ENCODE measurements at places on chromosomes 2 and 18.

DNA sequence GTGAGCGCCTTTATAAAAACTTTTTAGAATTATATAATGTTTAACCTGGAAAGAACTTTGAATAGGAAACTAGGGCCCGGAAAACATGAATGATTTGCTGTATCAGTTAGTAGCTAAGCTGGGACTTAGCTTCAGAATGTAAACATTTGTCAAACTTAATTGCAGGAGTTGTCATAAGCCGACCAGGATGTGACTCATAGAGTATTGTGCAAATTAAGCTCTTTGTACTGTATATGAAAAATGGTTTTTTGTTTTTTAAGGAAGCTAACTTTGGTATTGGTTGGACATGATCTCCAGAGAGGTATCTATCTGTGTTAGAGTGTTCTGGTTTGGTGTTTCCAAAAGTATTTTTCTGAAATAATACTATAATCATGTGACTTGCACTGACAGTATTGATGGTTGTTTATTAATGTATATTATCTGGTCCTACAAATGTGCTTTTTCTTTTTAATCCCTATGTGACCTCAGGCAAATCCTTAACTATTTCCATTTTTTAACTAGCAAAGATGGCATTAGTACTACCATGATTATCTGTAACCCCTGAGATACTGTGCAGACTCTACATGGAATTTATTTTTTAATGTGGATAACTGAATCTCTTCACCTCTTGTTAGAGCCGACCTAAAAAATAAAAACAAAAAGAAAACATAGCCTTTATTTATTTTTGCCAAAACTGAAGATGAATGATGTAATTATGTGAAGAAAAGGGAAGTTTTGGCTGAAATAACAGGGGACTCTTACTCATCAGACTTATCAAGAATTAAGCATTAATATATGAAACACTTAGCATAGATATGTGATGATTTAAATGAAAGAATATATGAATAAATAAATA is 11.7 kb downstream of the YIPF4 start:
- DNase-seq: no peak

GRCh38 chr2:162385536-162385935 is 41.6 kb downstream of the GCA start:
- no peak for DNase-seq

GRCh38 chr18:6249788-6250187 is 164.9 kb downstream of the L3MBTL4 start:
- no peak for DNase-seq

DNA sequence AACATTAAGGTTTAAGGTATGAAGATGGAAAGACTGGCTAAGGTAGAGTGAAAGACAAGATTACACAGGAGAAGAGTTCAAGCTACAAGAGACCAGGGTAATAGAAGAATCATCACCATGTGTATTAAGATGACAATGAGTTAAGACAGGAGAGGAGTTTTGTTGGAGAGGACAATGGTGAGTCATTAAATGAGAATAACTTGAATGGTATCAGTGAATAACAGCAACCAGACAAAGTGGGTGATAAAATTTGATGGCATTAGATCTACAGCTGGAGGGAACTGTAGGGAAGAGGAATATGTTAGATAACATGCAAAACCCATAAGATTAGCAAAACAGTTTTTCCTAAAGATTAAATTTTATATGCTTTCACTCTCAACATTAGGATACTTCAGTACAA is 18.8 kb upstream of the ENOSF1 start:
- no peak for DNase-seq

- no peak for DNase-seq
Measured at GRCh38 chr18:52337276-52337675, 2.7 kb upstream of the DCC start.

DNA sequence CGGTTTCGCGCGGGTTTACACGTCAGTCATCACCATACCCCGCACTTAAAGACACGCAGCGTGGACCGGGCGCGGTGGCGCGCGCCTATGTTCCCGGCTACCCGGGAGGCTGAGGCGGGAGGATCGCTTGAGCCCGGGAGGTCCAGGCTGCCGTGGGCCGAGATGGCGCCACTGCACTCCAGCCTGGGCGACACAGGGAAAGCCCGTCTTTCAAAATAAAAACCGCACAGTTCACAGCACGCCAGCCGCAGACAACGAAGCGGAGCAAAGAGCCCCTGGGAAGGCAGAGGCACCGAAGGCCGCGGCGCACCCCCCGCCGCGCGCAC is 328 bp downstream of the DTYMK start:
- DNase-seq: peak; percentile 4

- DNase-seq: no peak
Measured at GRCh38 chr2:133884739-133885381, 316.6 kb upstream of the NCKAP5 start.

GRCh38 chr2:152505495-152505906 is 170.5 kb downstream of the FMNL2 start:
- DNase-seq: no peak

- DNase-seq: no peak
Measured at GRCh38 chr18:37717098-37717497, 151.5 kb upstream of the CELF4 start.

GRCh38 chr2:48157150-48157549 is 250.9 kb upstream of the FBXO11 start:
- no peak for DNase-seq

GRCh38 chr2:195407783-195408182 is 249.2 kb upstream of the SLC39A10 start:
- DNase-seq: no peak

- no peak for DNase-seq
Measured at GRCh38 chr2:6308986-6309385, 556.7 kb downstream of the CMPK2 start.

DNA sequence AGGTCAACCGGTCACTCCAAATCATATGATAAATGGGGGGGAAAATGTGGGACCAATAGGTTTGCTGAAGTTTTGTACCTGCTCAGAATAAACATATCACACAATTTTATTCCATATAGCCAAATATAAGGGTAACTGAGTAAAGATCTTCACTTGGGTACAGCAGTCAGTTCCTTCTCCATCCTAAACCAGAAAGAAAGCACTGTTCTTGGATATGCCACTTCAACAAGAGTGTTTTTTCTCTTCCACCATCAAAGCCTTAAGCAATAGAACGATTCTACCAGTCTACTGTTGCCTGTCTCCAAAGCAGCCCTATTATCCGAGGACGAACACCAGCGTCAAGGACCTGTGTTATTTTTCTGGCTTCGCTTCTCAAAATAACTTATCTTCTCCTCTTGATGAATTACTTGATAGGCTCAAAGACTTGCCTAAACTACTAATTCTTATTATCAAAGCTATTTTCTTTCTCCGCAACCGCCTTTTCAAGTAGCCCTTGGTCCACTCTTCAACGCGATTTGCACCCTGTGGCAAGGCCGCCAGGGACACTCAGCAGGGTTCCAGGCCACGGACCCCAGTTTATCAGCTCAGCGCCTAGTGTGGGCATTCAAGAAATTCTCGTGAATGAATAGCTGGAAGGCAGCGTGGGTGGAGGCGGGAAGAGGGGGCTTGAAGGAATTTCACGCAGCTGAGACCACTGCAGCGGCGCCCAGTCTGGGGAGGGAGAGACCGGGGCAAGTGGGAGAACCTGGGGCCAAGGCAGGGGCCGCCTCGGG is 646 bp downstream of the ALS2 start:
- DNase-seq: no peak

- DNase-seq: no peak
Measured at GRCh38 chr2:62826141-62826540, 120.6 kb downstream of the EHBP1 start.

DNA sequence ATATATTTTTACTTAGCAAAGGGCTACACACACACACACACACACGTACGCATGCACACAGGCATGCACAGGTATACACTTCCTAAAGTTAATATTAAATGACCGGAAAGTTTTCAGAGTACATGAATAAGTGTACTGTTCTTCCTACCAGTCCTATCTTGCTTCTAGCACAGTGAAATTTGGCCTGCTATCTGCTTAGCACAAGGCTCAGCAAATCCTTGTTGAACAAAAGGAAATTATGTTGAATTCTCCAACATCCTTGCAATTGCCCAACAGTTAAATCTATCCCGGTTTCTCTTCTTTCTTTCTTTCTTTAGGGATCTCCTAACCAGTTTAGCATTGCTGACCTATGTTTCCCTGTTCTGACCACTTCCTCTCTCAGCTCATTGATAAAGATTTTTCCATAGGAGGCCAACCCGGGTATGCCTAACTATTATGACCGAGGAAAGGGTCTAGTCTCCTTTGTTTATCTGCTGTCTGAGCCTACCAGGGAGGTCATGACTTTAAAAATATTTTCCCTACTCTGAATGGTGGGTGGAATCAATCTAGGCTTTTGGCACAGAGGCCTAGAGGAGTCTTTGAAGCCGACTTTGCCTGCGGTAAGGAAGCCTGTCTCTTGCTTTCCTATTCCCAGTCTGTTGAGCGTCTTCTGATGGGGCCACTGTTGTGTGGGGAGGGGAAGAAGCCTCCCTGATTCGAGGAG is 400.7 kb downstream of the HRH4 start:
- no peak for DNase-seq

DNA sequence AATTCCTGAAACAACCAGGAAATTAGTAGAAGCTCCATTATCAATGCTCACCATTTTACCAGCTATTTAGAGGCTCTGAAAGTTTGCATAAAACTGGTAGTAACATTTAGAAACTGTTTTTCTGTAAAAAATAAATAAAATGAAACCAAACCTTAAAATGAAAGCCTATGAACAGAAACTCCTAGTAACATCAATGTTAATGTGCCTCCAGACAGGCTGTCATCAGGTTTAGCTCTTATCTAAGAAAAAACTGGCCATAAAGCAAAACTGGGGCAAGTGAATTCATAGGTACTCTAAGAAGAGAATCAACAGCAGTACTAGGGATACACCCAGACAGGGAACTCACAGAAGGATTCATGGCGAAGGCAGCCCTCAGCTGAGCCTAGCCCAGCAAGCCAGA is 8.0 kb downstream of the E2F6 start:
- no peak for DNase-seq

- DNase-seq: no peak
Measured at GRCh38 chr18:53677480-53677879, 547.0 kb downstream of the MBD2 start.

- DNase-seq: no peak
Measured at GRCh38 chr2:212173756-212174510, 364.7 kb downstream of the ERBB4 start.

DNA sequence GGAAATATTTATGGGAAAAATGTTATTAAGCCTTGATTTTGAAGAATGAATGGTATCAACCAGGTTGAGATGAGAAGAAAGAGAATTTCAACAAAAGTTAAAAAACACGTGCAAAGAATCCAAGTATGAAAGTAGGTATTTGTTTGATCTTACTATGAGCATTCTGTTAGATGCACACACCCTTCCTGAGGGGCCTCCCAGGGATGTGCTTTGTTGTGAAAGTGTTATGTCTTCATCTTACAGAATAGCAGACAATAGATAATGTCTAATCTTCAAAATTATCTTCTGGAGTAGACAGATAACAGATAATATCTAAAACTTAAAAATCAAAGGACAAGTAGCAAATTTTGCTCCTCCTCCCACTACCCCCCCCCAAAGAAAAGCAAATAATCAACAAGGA is 155.2 kb upstream of the COL3A1 start:
- no peak for DNase-seq

- DNase-seq: no peak
Measured at GRCh38 chr2:83587309-83587708, 871.8 kb downstream of the SUCLG1 start.

DNA sequence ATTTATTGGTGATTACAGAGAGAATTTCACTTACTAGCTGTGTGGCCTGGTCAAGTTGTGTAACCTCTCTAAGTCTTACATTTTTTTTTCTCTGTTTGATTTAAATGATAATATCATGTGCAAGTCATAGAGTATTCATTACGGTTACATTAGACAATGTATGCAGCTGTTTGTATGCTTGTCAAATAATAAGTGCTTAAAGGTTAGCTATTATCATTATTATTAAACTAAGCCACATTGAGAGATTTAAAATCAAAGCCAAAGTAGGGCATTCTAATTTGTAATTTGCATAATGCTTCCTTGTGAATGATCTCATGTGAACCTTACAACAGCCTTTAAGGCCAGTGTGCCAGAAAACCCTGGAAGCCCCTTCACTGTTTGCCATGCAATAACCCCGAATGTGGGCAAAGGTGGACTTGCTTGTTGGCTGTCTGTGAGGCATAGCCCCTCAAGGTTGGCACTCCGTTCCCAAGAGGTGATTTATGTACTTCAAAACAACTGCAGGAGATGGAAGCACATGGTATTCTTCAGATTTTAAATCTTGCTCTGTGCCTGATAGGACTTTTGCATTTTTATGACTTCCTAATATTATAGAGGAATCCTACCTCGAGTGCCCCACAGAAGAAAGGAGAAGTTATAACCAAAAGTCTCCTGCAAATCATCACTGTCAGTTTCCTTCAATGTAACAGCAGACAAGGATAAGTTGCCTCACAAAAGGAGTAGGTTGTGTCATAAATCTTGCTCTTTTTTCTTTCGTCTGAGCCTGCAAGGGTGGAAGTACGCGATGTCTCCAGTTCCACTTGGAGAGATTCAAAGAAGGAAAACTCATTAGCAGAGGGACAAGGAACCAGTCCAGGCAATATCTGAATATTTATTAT is 272.0 kb downstream of the TGIF1 start:
- no peak for DNase-seq

DNA sequence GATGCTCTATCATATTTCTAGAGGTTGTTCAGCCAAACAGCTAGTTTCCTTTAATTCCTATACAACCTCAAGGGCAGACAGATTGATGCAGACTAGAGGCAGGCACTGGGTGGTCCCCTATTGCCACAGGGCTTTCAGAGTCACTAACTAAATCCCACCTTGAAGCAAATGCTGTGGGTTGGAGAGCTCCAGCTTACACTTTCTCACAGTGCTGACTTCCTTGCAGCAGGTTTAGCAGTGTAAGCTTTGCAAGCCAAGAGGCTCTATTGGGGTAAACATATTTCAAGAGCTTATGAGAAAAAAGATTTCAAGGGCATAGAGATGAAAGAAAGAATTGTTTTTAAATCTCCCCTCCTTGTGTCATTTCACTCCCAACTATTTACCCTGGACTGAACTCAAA is 366.5 kb upstream of the CRIM1 start:
- no peak for DNase-seq

- no peak for DNase-seq
Measured at GRCh38 chr2:104025295-104025694, 828.6 kb upstream of the POU3F3 start.

- DNase-seq: no peak
Measured at GRCh38 chr2:200428961-200429665, 80.8 kb downstream of the KCTD18 start.

DNA sequence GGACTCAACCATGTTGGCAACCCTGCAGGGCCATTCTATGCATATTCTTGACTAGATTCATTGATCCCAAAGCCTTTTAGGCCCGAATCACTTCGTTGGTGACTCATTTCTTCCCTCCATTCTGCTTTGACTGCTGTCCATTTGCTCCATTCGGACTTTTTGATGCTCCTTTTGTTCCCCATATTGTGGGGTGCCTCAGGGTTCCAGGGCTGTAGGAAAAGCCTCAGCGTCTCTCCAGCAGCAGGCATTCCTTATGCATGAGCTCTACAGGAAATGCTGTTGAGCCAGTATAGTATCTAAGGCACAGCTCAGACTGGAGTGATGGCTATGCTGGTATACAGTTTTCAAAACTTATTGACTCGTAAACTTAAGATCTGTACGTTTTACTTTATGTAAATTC is 292.6 kb downstream of the PRKCE start:
- no peak for DNase-seq

GRCh38 chr2:60819155-60819862 is 62.1 kb upstream of the REL start:
- DNase-seq: peak; percentile 74

Measured in stimulated activated CD8-positive, alpha-beta memory T cell treated with anti-CD3 and anti-CD28 coated beads, Interleukin-2, amount 100 ng/mL, for 48 hours (primary cell).